ENCODE measurements at places on chromosomes 7 and 10.
A peak's percentile ranks its signal among the peaks of the same experiment; 100 is the strongest.

DNA sequence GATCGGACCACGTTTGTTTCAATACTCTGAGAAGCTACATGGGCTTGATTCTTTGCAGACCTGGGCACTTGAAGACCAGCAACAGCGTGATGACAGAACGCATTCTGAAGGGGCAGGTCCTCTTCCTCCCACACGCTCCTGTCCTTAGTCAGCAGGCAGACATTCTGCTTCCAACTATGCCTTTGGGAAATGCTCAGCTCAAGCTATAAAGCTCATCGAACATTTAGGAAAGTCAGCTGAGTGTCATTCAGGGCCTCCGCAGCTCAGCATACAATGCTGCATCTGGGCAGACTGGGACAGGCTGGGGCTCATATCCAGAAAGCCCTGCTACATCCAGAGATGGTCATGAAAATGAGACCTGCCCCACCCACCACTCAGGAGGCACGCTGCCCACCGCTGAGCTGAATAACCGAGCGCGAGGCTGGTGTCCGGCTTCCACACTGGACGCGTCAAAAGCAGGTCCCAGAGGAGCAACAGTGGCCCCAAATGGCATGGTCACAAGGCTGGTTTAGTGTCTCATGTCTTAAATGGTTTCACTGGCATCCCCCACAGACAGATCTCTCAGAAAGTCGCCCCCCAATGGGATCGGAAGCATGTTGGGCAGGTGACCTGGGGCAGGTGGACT is 274.0 kb downstream of the DNAJB6 start:
- no peak for DNase-seq

GRCh38 chr7:25256333-25256819 is 28.1 kb upstream of the NPVF start:
- no peak for DNase-seq

GRCh38 chr7:82665966-82666507 is 222.5 kb upstream of the CACNA2D1 start:
- DNase-seq: no peak

GRCh38 chr10:132685101-132685891 is 100.7 kb downstream of the NKX6-2 start:
- peak; percentile 91 for DNase-seq

DNA sequence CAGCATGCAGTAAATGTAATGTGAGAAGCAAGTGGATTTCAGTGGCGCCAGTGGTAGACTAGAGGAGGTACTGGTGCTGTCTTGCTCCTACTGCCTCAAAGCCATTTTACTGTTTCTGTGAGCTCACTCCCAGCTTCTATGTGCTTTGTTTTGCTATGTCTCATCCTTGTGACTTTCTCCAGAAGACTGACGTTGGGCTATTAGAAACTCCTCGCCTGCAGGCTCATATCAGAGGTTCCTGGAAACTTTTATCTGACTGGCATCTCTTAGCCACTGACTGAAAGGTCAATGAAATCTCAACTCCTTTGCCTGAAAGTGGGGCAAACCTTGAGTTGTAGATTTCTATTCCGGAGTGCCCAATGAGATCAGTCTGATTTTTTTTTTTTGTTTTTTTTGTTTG is 66.4 kb upstream of the SORCS1 start:
- DNase-seq: no peak

GRCh38 chr7:20440472-20441105 is 109.9 kb downstream of the ITGB8 start:
- DNase-seq: no peak
